Femur (tissue), 1 donor: ENCODE measurements at places on chromosomes 5 and 9.
A peak's percentile ranks its signal among the peaks of the same experiment; 100 is the strongest.

DNA sequence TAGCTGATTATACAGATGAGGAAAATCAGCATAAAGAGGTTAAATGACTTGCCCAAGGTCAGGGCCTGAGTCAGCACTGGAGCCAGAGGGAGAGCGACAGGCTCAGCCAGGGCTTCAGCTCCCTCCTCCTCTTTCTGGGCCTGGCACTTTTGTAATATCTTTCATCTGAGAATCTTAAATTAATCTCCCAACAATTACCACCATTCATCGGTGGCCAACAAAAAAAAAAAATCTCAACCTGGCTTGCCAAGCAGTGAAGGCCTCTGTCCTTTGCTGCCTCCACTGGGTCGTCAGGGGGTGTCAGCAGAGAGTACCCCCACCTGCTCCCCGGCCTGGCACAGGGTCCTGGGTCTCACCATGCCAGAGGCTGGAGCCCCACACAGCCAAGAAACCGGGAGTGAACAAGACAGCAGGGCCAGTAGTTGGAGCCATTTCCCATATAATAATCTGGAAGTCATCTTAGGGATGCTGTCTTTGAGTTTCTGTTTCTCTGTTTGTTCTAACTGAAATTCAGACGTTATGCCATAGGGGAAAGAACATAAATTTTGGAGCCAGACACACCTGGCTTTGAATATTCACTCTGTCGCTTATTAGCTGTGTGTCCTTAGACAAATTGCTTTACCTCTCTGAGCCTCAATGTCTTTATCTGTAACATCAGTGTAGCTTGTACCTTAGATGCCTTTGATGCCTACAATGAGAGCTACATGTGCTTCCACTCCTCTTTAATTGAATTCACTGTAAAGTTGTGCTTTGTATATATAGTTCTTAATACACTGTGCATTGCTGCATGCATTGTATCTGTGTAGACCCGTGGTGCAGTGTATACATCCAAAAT is 299.9 kb upstream of the MSX2 start:
- peak; percentile 50 for DNase-seq

- no peak for DNase-seq
Observed at GRCh38 chr5:42612750-42613366, 143.8 kb upstream of the CCDC152 start.

DNA sequence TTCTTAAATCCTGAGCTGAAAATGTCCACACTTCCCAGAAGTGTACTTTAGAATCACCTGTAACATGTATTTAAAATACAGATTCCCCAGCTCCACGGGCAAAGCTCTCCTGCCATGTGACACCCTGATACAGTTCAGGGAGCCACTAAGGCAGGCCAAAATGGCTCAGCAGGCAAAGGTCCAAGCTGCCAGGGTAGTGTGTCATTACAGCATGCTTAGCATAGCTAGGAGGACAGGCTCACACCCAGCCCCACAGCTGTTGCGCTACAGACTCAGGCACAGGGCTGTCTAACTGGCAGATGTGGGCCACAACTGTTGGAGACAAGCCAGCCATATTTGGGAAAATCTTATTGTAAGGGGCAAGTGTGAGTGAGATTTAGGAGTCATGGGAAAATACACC is 73.0 kb downstream of the C9orf85 start:
- peak; percentile 81 for DNase-seq

DNA sequence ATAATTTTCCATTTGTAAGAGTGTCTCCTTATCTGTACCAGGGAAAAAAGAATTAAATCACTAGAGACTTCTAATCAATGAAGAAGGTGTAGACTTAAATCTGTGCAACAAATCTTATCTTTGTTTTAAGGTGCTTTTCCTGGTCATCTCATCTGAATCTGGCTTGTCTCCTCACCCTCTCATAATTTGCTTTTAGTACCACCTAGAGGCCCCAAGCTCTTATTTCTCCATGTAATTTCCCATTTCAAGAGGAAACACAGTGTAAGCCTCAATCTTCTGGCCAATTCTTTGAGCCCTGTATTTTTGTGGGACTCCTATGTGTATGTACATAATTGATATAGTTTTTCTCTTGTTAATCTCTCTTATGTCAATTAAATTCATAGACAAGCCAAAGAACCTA is 1975.3 kb upstream of the CDH6 start:
- no peak for DNase-seq
